ENCODE measurements at places on chromosomes 11 and 22. TPM values are rescaled to one million over a fixed set of nuclear protein-coding genes. Genes with fewer than 3 reads are reported as not detected.
A peak's percentile ranks its signal among the peaks of the same experiment; 100 is the strongest.

- no peak for DNase-seq
Measured at GRCh38 chr11:110716361-110716760, 4.1 kb upstream of the ARHGAP20 start.

DNA sequence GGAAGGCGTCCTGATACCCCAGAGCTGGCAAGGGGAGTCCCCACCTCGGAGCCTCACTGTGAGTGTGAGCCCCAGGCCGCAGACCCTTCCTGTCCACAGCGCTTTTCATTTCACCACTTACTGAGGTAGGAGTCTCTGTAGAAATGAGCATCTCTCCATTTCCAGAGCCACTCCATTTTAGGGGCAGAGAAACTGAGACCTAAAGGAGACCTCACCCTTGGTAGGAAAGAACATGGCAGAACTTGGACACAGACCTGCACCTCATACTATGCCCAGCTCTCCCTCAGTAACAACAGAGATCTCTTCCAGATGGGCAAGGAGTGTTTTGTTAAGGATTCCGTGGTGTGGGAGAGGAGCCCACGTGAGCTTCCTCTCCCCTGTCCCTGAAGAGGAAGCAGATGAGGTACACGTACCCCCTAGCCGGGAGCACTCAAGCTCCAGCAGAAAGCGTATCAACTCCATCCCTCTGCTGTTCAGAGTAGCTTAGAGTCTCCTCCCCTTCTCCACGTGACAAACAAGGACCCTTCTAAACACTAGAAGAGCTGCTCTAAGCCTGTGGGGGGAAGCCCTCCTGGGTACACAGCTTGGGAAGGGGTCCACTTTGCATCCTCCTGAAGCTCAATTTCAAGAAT lies 532 bp upstream of the VSIG2 start:
- no peak for DNase-seq

GRCh38 chr11:109991835-109992234 lies 101.4 kb upstream of the ZC3H12C start:
- no peak for DNase-seq

GRCh38 chr11:104130161-104130560 lies 33.8 kb downstream of the PDGFD start:
- no peak for DNase-seq

DNA sequence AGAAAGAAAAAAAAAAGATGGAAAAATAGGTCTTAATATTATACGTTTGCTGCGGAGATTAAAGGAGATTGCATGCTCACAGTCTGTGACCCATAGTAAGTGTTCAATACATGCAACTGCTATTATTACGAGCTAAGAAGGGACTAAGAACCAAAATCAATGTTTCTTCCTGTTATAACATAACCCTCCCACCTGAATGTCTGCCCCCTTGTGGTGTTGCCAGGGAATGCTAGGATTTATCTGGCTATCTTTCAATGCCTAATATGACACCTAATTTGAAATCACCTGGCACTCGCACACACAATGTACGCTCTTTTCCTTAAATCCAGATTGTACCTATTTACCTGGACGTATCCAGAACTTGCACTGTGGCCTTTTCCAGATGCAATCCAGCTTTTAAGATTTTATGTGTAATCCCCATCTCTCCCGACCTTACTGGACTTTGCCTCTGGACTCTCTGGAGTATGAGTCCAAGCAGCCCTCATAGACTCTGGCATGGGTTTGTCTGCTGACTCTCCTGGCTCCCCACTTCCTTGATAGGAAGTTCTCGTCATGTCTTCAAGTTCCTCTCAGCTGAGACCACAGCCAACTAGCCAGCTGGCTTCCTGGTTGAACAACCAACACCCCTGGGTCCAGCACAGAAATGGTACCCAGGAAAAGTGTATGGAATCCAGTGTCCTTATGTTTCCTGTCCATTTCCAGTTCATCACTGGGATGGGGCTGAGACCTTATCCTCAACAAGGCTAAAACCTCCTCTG lies 151.5 kb downstream of the CCDC34 start:
- no peak for DNase-seq

- DNase-seq = no peak
Measured at GRCh38 chr11:70834984-70835560, 417.3 kb downstream of the SHANK2 start.

DNA sequence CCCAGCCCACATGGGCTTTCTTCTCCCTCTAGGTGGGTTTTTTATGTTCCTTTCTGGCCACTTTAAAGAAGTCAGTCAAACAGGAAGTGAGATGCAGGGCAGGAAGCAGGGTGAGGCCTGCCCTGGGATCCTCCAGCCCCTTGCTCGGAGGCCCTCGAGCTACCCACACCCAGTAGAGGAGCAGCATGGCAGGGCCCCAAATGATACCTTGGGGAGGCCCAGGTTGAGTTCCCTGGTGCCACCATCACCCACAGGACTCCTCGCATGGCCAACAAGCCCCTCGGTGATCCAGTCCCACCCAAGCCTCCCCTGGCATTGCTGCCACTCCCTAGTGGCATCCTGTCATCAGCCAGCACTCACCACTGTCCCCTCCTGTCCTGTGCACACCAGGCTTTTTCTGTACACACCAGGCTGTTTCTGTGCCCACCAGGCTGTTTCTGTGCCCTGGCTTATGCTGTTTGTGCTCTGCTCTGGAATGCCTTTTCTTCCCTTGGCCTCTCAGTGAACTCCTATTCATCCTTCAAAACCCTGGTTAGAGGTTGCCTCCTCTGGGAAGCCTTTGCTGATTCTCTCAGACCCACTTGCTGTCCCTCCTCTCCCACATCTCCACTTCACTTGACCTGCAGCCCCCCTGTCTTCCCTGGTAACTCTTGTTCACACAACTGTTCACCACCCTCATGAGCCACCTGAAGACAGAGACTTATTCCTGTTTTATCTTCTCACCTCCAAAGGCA lies 3.1 kb upstream of the PTGDR2 start:
- DNase-seq = peak; percentile 14

DNA sequence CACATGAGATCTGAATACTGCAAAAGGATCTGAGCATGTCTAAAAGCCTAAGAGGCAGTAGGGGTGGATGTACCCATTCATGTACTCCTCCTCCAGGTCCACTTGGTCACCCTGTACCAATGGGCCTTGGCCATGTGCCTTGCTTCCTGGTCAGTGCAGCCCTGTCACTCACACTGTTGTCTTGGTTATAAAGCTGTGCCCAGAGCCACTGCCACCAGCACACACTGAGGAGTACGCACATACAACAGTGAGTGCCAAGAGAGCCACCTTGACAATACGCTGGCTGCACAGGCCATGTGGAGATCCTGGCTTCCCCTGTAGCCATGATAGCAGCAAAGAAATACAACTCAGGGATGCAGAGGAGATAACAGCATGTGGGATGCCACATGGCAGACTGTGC lies 96.4 kb upstream of the LDLRAD3 start:
- no peak for DNase-seq

DNA sequence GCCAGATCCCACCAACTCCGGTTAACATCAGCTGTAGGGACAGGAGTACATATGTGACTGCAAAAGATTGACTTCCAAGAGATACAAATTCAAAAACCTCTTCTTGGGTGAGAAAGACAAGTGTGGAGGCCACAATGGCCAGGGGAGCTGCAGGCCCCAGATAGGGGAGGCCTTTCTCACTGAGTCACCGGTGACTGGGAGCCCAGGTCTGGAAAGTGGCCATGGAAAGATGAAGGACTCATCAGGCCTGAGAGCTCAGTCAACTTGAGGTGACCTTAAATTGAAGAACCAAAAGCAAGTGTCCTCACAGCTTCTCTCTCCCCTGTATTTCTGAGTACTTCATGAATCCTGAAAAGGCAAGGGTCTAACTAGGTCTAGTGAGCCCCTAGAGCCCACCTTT lies 90.4 kb upstream of the CLPB start:
- no peak for DNase-seq

GRCh38 chr22:24179478-24180210 lies 1.6 kb upstream of the SUSD2 start:
- DNase-seq = no peak

DNA sequence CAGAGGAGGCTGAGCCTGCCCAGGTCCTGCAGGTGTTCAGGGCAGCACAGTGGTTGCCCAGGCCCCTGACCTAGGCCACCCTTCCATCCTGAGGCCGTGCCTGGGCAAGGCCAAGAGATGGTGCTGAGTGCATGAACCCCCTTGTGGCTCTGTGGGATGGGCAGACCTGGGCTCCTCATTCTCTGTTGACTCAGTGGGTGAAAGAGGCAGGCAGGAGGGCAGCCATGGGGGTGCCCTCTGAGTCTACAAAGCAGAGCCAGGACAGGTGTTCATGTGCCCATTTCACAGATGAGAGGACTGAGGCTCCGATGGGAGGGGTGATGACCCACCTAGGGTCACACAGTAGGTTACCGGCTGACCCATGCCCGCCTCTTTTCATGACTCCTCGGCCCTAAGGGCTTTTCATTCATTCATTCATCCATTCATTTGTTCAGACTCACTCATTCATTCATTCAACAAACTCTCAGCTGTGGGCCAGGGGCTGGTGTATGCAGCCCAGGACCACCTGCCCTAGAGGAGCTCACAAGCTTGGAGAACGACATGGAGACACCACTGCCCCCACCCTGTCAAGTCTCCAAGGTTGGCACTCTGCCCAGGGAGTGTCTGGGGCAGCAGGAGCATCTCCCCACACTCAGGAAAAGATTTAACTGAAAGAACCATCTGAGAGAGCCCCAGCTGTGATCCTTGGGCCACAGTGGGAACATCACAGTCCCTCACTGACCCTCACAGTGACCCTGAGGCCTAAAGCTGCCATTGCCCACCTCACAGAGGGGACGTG lies 40.5 kb downstream of the IGLL5 start:
- DNase-seq = no peak

DNA sequence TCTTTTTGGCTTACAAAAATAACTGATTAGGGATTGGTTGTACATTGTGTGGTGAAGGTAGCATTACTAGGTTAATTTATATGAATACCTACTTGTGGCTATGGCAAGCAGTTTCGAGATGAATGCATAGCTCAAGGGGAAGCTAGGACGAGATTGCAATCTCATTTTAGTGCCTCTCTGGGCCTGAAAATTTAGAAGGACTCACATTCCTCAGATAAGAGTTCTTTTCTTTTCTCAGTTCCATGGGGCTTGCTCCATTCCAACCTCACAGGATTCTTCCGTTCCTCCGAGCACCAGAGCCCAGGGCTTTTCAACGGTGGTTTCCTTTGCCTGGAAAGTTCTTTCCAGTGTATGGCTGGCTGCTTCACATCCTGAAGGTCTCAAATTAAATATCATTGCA lies 82.1 kb downstream of the CECR2 start:
- no peak for DNase-seq

DNA sequence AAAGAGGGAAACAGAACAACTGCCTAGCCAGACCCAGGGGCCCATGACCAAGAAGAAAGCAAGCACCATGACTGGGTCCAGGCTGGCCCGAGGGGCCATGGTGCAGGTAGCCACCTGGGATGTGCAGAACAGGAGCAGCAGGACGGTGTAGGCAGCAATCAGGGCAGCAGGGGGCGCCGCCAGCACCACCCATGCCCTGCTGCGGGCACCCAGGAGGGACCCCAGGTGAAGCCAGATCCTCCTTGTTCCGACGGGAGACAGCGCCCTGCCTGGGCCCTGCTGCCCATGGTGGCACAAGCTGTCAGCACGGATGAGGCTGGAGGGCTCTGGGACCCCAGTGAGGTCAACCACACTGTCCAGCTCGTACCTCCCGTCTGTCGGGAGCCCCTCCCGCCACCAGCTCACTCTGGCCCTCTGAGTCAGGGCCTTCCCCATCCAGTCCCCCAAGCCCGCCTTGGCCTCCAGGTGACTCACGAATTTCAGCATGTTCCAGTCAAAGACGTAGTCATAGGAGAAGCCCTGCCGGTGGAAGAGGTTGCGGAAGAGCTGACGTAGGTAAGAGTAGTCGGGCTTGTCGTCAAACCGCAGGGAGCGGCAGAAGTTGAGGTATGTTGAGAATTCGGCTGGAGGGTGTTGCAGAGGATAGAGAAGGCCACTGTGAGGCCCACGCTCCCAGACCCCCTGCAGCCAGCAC lies 18.8 kb downstream of the CSNK1E start:
- DNase-seq = no peak

- DNase-seq = no peak
Measured at GRCh38 chr22:40053460-40053859, 58.7 kb downstream of the FAM83F start.

DNA sequence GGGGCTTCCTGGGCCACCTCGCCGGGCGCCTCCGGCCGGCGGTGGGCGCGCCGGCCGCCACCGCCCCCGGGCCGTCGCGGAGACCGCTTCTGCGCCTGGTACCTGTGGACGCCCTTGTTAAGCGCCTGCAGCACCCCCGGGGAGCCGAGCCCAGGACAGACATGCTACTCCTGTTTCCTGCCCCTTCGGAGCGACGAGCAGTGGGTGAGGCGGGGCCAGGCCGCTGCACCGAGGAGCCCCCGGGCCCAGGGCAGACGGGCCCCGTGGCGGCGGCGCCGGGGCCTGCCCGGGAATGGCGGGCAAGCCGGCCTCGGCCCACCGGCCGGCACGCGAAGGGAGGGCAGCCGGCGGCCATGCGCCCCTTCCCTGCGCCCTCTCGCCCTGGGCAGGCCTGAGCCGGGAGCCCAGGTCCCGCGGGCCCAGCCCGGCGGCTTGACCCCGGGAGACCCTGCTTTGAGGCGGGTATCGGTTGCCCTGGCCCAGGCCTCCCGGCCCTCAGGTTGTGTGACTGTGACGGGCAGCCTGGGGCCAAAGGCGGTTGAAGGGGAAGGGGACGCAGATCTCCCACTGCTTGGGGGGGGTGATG lies 789 bp upstream of the KDM2A start:
- DNase-seq = peak; percentile 75

GRCh38 chr11:41533761-41534160 lies 74.3 kb upstream of the LRRC4C start:
- no peak for DNase-seq

GRCh38 chr11:16610213-16610737 lies 128.2 kb upstream of the C11orf58 start:
- no peak for DNase-seq

DNA sequence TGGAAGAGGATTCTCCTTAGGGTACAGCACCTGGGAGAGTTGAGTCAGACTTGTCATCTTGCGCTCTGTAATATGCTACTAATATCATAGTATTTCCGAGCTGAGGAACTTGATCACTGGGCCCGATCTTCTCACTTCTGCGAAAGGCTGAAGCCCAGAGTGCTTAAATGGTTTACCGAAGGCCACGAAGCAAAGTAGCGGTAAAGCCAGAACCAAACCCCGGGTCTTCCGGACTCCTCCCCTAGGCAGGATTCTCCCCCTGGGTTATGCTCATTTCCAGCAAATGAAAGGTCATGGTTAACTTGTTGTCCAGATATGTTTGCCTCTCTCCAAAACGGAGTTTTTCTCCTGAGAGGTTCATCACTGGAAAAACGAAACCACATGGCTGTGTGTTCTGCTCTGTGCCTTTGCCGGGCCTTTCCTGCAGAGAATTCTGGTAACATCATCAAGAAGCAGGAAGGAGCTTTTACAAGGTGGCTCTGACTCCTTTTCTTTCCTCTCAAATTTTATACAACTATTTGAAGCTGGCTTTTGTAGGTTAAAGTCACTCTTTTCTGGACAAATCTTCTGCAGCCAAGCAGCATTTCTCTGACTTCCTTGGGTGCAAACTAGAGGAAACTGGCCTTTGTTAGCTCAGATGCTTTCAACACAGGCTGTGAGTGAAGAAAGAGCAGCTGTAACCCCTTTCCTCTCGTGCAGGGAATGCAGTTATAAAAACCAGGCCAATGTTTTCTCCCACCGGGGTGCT lies 35.5 kb downstream of the UBASH3B start:
- no peak for DNase-seq

TMEM45B gene
- 0.55 TPM for total RNA-seq

FERMT3 gene
- 15.0 TPM for total RNA-seq

MUC6 gene
- total RNA-seq = not detected

TRIM48 gene
- total RNA-seq = not detected

PRR33 gene
- total RNA-seq = not detected

CHRDL2 gene
- total RNA-seq = 45.1 TPM

KRTAP5-11 gene
- not detected for total RNA-seq

C11orf42 gene
- not detected for total RNA-seq

TIMP3 gene
- total RNA-seq = 280 TPM

All from sigmoid colon (tissue), 7 donors.